ENCODE measurements at places on chromosomes 7 and 10. TPM values are rescaled to one million over a fixed set of nuclear protein-coding genes. Genes with fewer than 3 reads are reported as not detected.
A peak's percentile ranks its signal among the peaks of the same experiment; 100 is the strongest.

TNPO3 gene
- total RNA-seq: 45.0 TPM

TECPR1 gene
- 18.6 TPM for total RNA-seq

ZNF727 gene
- total RNA-seq: 5.1 TPM

- peak; percentile 78 for ATAC-seq
Measured at GRCh38 chr10:108911814-108912541, 1011.3 kb downstream of the XPNPEP1 start.

- no peak for ATAC-seq
Measured at GRCh38 chr7:47291461-47292081, 290.3 kb downstream of the TNS3 start.

LDB3 gene
- 12.9 TPM for total RNA-seq

DNA sequence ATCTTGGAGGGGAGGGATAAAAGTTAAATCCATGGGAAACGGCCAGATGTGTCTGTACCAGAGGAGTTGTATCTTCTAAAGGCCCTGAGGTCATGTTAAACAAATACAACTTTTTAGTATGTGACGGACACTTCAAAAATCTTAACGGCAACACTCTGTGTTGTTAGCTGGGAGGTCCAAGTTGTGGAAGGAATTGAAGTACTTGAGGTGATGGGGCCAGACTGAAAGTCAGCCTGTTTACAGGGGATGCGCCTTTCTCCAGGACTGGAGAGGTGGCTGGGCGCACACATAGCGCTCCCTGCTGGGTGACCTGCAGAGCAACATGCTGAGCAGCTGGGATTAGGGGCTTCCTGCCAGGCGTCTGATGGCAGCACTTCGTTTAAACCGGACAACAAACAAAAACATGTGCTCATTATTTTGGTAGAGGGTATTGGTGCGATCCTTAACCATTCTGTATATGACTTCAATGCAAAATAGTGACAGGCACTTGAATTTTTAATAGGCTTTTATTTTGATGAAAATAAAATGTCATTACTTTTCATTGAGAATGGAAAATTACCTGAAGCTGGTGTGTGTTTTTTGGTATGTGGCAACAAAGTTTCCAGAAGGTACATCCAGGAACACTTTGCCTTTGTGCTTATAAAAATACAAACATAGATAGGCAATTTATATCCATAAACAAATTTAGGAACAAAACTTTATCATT is 198.2 kb downstream of the MLLT10 start:
- peak; percentile 85 for ATAC-seq

Measured in gastroesophageal sphincter (tissue), 4 donors.